NB4 (cell line): ENCODE measurements at places on chromosomes 16 and 17.

DNA sequence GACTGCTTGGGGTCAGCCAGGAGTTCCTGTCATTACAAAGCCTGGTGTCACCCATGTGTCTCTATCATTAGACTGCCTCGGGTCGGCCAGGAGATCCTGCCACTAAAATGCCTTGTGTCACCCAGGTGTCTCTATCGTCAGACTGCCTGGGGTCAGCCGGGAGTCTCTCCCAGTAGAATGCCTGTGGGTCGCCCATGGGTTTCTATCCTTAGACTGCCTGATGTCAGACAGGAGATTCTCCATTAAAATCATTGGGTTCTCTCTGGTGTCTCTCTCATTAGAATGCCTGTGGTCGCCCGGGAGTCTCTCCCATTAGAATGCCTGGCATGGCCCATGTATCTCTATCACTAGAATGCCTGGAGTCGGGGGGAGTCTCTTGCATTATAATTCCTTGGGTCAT is 2231.0 kb downstream of the TP53TG3F start:
- no peak for DNase-seq

- no peak for DNase-seq
Observed at GRCh38 chr16:1532771-1533170, 695 bp upstream of the TMEM204 start.

DNA sequence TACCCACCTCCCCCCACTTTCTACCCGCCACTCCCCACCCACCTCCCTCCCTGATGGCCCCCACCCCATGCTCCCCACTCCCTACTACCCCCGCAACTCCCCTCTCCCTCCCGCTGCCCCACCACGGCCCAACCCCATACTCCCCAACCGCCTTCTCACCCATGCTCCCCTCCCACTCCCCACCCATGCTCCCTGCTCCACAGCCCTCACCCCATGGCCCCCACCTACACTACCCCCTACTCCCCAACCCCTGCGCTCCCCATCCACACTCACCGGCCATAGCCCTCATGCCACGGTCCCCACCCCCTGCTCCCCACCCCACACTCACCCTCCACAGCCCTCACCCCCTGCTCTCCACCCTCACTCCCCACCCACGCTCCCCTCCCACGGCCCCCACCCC is 13.9 kb downstream of the COTL1 start:
- DNase-seq = peak; percentile 44

DNA sequence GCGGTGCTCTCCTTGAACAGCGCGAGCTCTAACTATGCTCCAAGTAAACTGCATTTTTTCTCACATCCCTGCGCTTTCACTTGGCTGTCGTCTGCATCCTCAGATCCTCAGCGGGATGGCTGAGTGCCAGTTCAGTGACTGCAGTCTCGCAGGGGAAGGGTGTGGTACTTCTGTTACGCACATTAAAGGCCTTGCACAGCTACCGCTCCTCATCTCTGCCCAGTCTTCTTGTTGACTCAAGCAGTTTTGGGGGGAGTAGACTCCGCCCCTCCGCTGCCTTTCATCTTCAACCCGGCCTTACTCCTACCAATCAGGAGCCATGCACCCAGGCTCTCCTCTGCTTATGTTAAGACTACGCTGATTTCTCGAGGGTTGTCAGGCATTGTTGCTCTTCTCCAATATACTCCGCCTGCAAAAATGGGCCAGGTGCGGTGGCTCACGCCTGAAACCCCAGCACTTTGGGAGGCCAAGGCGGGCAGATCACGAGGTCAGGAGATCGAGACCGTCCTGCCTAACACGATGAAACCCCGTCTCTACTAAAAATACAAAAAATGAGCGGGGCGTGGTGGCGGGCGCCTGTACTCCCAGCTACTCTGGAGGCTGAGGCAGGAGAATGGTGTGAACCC is 10.0 kb downstream of the ATP5PD start:
- DNase-seq = no peak

DNA sequence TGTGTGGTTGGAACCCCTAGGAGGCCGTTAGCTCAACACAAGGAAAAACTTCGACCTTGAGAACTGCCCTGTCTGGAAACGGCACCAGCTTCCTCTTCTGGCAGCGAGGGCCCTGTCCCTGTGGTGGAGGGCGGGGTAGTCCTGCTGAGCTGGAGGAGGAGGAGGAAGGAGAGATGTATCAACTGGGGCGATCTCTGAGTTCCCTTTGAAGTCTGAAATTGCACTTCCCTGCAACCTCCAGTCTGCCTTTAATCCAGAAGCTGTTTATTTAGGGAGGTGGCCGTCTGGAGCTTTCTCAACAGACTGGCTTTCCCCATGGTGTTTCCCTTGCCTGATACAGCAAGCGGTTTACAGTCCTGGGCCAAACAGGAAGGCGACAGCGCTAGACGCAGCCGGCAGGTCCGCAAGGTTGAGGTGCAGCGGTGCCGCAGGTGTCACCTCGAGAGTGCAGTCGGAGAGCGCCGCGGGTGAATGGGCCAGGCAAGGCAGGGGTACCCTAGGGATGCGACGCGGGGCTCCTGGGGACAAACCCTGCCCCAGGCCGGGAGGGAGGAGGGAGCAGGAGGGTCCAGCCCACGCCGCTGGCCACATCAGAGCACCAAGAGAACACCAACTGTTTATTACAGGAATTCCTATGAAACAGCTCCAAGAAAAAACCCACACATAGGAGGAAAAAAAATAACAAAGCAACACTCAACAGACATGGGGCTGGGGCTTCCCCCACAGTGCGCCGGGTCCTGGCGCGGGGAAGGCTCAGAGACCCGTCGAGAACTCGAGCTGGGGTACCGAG is 11.4 kb upstream of the MRPS23 start:
- DNase-seq = peak; percentile 90

- no peak for DNase-seq
Observed at GRCh38 chr17:17455173-17455572, 21.6 kb upstream of the MED9 start.

- peak; percentile 15 for DNase-seq
Observed at GRCh38 chr17:33970279-33970678, 284.8 kb upstream of the CCL2 start.

GRCh38 chr17:21012736-21013135 is 30.1 kb downstream of the USP22 start:
- no peak for DNase-seq

- no peak for DNase-seq
Observed at GRCh38 chr16:88617268-88618031, 20.9 kb upstream of the IL17C start.

DNA sequence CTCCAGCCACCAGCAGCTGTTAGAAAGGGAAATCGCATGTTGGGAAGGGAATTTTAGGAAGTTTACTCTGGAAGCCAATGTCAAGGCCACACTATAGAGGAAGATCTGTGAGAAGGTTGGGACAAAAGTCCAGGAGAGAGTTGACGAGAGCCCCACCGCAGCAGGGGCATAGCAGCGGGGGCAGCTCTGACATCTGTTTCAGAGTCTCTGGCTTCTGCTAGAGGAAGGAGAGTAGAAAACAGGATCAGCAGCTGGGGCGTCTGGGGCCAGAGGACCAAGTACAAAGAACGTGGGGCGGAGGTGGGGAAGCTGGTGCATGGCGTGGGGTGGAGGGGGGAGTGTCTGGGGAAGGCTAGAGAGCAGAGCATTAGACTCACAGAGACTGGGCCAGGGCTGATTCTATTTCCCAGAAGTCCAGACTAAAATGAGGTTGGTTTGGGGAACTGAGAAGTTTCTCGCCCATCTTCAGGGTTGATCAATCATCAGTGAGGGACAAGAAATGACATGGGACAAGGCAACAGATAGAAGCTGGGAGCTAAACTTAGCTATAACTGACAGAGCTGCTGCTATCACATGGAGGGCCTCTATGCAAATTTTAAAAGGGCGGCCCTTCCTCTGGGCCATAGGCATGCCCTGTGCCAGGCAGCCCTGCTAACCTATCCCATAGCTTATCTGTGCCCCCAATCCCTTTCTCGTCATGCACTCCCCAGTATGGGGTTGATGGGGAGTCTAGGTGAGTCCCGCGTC is 1.2 kb downstream of the RABEP2 start:
- no peak for DNase-seq

DNA sequence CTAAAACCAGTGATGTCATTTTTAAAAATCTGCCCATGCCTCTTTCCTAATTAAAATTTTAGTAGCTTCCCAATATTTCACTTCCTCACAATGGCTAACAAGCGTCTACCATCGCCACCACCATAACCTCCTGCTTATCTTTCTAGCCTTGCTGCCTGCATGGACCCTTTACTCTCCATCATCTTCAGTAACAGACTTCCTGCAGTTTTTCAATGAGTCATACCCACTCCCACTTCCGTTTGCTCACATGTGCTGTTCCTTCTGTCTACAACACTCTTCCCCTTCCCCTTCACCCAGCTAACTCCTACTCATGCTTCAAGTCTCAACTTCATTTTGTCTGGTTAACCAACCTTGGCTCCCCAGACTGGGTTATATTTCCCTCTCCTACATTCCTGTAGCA is 12.8 kb upstream of the SKAP1 start:
- DNase-seq = peak; percentile 84

DNA sequence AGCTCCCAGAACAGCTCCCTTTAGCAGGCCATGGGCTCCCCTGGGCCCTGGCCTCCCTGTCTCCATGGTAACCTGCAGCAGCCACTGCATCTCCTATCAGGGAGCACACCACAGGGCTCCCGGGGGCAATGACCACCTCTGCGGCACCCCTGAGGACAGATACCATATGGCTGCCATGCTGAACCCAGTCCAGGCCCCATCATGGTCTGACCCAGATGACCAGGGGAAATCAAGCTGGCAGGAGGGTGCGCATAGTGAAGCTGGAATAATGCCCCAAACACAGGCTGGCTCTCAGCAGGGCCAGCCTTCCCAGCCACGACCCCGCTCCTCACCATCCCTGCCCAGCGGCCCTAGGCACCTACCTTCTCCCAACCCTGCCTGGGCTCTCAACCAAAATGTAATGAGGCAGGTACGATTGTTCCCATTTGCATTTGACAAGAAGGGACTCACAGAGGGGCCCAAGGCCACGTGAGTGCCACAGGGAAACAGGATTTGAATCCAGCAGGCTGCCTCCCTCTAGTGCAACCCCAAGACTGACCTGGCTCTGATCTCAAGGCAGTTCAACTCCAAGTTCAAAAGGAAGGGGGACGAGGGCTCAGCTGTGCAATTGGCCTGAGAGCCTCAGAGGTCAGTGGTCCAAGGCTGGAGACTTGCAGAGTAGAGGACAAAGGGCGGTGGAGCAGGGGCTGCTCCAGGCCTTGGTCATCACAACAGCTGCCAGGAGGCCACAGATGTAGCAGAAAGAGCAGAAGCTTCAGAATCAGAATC is 2.4 kb downstream of the RUNDC3A start:
- DNase-seq = no peak

DNA sequence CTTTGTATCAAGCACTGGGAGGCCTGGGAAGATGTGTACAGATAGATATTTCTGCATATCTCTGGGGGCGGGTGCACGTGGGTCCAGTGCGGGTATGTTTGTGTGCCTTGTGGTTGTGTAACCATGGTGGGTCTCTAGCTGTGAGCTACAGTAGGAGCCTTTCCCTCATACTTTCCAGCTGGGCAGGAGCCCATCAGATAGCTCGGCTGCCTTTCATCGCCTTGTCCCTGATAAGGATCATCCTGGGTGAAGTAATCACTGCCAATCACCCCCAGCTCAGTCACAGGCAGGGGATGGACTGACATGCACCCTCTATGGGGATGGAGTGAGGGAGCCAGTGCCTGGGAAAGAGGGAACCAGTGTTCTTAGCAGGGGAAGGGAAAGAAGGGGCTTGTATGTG is 3.2 kb upstream of the SCRN2 start:
- DNase-seq = no peak

- no peak for DNase-seq
Observed at GRCh38 chr17:57142925-57143324, 57.9 kb downstream of the AKAP1 start.

GRCh38 chr17:63764716-63765115 is 8.7 kb downstream of the CCDC47 start:
- no peak for DNase-seq

GRCh38 chr17:73770115-73770848 is 126.0 kb upstream of the SDK2 start:
- DNase-seq = no peak

DNA sequence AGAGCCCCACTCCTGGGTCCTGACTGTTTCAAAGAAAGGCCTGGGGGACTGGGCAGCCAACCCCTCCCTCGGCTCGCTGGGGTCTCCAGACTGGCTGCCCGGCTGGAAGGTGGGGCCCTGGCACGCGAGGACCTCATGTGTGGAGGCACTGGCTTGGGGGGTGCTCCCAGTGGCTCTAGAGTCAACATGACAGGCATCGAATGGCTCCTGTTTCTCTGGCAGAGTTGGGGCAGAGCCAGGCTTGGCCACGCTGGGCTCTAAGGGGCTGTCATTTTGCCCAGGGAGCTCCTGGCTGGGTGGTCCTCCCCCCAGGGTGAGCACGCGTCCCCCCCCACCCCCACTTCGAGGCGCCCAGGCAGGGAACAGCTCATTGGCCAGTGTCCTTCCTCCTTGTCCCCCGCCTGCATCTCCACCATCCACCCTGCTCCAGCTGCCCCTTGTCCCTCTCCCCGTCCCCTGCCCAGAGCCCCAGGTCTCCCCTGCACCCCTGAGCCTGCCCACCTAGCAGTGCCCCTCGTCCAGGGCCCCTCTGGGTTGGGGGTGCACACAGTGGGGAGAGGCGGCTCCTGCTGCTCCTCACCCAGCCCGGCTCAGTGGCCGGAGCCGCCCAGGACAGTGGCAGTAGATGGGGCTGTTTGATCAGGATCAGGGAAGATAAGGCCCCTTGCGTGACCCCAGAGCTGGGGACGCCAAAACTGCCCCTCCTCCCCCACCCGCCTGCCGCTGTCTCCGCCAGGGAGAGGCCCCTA is 2.7 kb downstream of the GCGR start:
- DNase-seq = peak; percentile 41

DNA sequence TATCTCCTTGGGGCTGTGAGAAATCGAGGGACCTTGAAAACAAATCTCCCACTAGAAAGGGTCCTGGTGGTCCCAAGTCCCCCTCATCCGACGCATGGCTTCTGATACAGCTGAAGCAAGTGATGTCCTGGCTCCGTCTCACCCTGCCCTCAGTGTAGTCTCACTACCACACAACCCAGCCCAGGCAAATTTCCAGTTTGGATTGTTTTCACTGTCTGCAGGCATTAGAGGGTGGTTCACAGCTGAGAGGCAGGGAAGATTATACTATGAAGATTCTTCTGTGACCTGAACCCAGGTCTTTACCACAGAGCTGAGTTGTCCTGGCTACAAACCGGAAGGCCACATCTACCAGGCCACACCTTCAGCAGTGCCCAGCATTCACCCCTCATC is 17.7 kb downstream of the ZNHIT3 start:
- DNase-seq = no peak

DNA sequence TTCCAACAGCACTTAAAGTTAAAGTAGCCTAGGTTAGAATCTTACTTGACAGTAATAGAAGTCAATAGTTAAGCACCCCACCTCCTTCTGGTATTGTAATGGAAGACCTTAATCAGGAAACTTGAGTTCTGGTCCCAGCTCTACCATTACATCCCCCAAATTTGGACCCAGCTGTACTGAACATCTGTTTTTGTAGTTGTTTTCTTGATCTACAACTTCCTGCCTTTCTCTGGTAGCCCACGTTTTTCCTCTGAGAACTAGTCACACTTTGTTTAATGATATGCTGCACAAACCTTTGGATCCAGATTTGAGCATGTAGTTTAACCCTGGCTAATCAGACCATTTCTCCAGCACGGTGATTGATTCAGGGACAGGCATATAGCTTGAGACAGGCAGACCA is 505.0 kb downstream of the HS3ST4 start:
- DNase-seq = no peak

GRCh38 chr16:58035356-58036170 is 10.0 kb downstream of the MMP15 start:
- no peak for DNase-seq

- peak; percentile 40 for DNase-seq
Observed at GRCh38 chr17:10233161-10233560, 34.8 kb upstream of the GAS7 start.
